NCI-H1105 treated with DMSO at 0.1 percent for 48 hours (cell line): ENCODE measurements at places on chromosomes 6 and 20.

DNA sequence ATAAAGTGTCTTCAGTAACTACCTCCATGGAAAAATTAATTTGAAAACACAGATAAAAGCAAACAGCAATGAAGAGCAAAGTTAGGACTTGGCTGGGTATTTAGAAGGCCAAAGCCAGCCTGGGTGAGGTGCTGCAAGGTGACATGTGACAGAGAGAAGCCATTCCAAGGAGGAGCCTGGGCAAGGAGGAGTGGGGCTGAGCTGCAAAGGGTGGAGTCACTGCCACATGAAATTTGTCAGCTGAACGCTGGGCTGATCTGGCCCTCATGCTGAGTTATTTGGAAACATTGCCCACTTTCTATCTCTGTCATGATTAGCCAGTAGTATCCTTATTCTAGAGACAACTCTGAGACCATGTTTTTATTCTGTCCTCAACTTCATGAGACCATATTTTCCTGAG is 76.3 kb downstream of the PERP start:
- no peak for DNase-seq

DNA sequence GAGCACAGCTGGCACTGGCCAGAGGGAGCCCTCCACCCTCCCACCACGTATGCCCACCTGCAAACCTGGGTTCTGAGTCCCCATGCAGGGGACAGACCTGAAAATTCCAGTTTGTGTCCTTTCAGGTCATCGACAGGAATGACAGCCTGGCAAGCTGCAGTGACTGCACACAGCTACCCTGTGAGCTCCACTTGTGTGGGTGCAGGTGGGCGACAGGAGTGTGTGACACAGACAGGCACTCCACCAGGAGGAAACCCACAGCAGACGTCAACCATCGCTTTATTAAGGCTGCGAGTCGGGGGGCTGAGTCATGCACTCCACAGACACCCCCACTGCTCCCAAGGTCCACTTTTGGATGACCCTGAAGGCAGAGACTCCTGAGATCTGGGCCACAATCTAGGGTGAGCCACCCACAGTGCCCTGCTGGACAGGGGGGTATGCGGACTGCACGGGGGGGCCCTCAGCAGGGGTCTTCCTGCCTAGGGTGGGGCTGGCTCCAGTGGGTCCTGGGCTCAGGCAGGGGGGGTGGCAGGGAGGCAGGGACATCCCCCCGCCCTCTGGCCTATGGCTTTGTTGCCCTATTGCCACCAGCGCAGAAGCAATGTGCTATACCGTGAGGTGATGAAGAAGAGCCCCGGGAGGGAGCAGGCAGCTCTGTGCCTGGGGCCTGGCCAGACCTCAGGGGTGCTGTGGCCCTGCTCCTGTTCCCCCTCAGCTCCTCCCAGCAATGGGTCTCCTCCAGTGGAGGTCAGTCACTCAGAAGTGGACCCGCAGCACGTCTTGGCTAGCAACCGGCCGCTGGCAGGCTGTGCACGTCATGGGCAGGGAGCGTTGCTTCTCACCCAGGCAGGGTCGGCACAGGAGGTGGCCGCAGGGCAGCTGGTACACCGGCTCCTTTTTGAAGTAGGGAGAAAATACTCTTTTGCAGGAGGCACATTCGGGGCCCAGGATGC is 25.1 kb upstream of the AVP start:
- no peak for DNase-seq

DNA sequence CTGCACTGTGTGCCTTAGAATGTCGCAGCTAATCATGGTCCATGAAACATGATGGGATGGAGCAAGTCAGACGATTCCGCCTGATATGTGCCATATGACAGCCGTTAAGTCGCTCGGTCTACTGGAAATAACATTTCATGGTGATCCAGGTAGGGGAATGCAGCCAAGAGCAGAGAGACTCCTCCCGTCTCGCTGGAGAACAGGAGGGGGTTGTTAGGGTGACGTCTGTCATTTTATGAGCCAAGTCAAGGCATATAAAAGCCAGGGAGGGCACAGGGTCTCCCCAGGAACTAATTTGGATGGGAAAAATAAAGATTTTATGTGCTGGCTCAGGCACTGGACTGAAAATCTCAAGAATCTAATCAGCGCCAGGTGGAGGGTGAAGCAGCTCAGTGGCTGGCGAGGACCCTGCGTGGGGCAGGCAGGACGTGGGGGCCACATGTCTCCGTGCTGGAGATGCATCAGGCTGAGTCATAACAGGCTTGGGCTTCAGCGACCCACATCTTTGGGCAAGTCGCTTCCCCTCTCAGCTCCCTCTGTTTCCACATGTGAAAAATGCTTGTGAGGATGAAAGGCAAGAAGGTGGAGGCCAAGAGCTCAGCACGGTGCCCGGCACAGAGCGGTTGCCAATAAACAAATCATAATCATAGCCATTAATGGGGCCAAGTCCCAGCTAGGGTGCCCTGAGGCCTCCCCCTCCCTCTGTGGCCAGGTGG is 234.6 kb downstream of the ANKRD60 start:
- DNase-seq = no peak

- peak; percentile 84 for DNase-seq
Observed at GRCh38 chr6:35449287-35449881, 2.8 kb upstream of the FANCE start.

GRCh38 chr20:23606652-23607049 is 934 bp upstream of the CST9 start:
- peak; percentile 69 for DNase-seq

- no peak for DNase-seq
Observed at GRCh38 chr20:18986895-18987580, 173.5 kb downstream of the SCP2D1 start.

GRCh38 chr6:35600659-35601125 is 88.0 kb upstream of the TULP1 start:
- DNase-seq = no peak

DNA sequence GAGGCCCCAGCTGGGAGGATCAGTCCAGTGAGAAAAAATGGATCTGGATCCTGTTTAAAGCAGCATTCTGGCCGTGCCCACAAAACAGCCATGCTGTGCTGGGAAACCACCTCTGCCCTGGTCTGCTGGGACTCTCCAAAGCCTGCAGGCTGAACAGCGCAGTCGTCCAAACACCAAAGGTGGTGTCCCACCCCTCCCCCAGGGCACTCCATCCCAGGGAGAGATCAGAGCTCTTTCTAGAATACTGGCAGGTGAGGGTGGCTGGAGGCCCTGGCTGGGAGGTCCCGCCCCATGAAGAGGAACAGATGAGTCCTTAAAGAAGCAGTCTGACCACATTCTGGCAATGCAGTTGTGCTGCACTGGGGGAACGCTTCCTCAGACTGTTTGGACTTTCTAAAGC is 84.6 kb downstream of the MRAP2 start:
- DNase-seq = no peak

DNA sequence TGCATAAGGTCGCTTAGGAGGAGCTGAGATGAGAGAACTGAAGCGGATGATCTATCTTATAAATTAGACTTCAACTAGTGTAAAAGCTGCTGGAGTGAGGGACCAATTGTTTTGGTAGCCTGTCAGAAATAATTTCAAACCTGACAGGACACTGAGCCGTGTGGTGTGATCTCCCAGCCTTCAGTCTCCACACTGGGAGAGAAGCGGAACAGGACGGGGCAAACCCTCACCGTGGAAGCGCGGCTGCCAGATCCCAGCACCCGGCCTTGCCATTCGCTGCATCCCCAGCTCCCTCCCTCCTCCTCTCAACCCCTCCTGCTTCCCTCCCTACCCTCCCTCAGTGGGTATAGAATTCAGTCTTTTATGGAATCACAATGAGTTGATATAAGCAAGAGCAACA is 900.1 kb upstream of the SLC35B3 start:
- no peak for DNase-seq

DNA sequence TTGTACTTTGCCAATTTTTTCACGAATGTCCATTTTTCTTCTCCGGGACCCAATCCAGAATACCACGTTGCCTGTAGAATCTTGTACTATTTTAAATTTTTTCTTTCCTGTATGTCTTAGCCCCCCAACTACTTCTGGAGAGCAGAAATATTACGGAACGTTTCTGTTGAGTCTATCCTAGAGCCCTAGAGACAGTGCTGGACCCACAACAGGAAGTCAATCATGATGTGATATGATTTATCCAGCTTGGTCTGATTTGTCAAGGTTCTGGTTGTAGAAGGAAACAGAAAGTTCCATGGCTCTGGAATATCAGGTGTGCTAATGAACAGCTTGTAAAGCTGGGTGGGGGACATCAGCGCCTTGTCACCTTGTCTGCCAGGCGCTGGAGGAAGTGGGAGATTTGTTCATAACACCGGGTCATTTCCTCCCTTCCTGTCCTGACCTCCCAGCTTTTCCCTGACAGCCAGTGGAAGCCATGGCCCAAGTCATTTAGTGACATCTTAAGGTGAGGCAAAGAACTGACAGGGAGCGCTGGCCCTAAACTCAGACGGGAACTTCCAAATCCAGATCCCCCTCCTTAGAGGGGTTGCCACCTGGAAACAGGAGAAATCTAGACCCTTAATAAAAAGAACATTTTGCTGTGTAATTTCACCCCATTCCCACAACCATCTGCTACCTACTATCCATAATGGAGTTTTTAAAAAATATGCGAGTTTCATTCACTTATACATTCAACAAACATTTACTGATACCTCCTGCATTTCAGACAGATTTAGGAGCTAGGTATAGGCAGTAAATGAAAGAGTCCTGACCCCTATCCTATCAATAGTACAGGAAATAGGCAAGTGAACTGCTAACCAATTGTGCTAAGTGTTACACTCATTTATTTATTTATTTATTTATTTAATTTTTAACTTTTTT is 130.5 kb downstream of the ZFP64 start:
- no peak for DNase-seq

DNA sequence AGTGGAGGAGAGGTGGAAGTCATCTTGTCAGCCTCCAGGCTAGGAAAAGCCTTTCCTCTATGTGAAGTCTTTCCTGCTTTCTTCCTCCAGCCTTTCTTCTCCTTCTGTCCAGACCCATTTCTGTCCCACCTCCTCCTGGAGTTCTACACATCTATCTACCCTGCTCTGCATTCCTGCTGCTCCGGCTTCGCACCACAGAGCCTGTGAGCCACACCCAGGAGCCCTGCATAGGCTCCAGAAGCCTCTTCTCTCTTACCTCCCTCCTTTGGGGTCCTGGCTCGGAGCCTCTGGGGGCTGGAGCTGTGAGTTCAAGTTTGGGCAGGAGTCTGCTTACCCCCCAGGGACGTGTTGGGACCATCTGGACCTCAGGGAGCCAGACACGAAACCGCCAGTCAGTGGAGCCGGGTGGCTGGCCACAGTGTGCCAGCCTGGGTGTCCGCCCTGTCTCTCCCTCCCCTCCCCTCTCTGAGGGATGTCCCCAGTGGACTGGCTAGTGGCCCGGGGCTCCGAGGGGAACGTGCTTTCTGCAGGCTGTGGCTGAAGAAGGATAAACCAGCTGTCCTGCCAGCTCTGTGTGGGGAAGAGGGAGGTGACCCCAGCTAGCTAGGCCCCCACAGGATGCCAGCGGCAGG is 99.2 kb downstream of the VEGFA start:
- no peak for DNase-seq

GRCh38 chr6:131024565-131024964 is 38.5 kb downstream of the EPB41L2 start:
- DNase-seq = no peak

DNA sequence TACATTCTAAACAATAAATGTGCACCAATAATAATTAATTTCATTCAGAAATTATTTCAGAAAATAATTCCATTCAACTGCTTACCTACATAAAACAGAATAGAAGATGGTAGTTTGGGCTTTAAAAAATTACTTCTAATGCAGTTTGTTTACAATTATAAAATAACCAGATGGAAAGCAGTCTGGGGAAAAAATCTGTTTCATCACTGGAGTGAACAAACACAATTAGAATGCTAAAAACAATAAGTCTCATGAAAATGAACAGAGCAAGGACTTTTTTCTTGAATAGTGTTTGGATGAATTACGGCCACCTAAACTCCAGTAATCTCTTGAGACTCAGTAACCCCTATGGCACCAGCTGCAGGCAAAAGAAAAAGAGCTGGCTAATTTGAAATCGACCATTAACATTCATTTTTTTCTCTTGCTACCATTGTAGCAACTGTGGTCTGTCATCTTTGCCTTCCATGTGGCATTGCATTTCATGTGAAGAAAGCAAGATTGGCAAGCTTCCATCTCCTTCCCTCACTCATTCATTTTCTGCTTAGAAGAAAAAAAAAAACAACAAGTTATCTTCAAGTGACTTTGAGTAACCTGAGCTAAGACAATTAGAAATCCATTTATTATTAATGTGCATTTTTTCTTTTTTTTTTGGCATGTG is 88.4 kb upstream of the CEP85L start:
- DNase-seq = peak; percentile 91

DNA sequence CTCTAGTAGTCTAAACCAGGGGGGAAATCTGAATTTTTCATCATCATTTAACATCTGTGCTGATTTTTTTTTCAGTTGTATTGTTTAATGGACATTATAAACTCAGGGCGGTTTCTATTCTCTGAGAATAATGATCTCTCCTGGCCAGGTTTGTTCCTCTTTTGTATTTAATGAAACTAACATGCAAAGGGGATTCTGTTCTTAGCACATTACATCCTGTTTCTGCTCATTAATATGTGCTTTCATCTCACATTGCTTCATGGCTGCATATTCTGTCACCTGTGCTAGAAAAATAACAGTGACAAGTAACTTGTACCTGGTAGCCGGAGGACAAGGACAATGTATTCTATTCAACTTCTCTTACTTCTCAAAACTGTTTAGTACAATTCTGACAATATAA is 806 bp downstream of the HLA-DOB start:
- no peak for DNase-seq

- DNase-seq = no peak
Observed at GRCh38 chr6:118865100-118865391, 28.9 kb upstream of the ASF1A start.

- no peak for DNase-seq
Observed at GRCh38 chr6:70253923-70254322, 49.0 kb downstream of the COL9A1 start.

- no peak for DNase-seq
Observed at GRCh38 chr6:102936959-102937358, 1543.5 kb downstream of the GRIK2 start.

- no peak for DNase-seq
Observed at GRCh38 chr20:40773376-40773775, 84.3 kb upstream of the MAFB start.

DNA sequence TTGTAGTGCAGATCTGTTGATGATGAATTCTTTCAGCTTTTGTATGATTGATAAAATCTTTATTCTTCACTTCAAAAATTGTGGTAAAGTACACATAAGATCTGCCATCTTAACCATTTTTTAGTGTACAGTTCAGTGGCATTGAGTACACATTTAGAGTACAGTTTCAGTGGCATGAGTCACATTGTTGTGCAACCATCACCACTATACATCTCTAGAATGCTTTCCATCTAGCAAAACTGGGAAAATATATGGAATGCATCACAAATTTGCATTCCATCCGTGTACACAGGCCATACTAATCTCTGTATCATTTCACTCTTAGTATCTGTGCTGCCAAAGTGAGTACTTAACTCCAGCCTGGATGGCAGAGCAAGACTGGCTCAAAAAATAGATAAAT is 28.7 kb downstream of the SIRPD start:
- DNase-seq = no peak

DNA sequence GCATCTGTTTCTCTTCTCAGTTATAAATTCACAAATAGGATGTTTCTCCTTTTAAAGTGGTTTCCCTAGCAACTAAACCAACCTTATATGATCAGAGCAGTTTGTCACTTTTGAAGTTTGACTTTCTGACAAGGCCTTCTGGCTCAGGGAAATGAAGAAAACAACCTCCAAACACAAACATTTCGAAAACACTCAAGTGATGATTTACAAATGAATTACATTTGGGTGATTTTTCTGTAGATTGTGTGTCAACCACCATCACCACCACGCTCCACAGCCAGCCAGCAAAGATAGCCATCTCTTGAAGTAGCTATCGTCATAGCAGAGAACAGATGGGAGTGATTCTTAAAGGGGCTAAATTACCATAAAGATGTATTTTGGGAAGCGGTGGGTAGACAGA is 16.5 kb upstream of the MLIP start:
- no peak for DNase-seq

- no peak for DNase-seq
Observed at GRCh38 chr6:141866731-141867497, 265.8 kb upstream of the GJE1 start.
